Stimulated activated CD8-positive, alpha-beta memory T cell treated with anti-CD3 and anti-CD28 coated beads, Interleukin-7, amount 100 ng/mL, for 24 hours (primary cell): ENCODE measurements at places on chromosomes 3 and 15.
A peak's percentile ranks its signal among the peaks of the same experiment; 100 is the strongest.

DNA sequence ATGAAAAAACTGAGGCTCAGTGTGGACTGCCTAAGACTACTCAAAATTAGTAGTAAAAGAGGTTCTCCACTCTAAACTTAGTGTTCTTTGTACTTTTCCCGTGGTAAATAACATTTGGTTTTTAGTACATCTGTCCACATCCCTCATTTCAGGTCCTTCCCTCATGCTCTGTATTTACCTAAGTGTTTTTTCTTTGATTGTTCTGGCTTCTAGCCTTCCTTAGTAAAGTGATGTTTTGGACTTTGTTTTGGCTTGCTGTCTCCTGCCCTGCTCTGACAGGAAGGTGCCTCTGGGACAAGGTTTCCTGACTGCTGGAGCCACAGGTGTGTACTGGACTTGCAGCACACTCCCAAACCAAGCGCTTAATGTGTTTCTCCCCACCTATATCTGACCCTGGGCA lies 29.9 kb upstream of the ALDH1A2 start:
- no peak for DNase-seq

- DNase-seq: no peak
Measured at GRCh38 chr15:48337607-48338006, 6.4 kb downstream of the DUT start.

GRCh38 chr3:6518709-6519345 lies 342.1 kb upstream of the GRM7 start:
- DNase-seq: no peak

DNA sequence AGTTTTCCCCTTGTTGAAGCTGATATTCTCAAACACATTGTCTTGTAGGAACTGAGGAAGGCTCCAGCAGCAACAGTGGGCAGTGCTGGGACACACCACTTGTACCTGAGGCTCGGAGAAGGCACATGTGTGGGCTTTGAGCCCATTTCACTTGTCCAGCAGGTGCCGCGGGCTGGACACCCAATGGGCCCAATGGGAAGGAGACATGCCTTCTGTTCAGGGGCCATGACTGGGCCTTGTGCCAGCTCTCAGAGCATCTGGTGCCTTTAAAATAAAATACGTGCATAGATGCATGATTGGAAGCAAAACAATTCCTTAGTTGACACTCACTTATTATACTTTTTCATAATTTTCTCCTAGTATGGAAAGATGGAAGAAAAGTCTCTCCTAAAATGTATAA lies 334.2 kb downstream of the KLF13 start:
- no peak for DNase-seq

DNA sequence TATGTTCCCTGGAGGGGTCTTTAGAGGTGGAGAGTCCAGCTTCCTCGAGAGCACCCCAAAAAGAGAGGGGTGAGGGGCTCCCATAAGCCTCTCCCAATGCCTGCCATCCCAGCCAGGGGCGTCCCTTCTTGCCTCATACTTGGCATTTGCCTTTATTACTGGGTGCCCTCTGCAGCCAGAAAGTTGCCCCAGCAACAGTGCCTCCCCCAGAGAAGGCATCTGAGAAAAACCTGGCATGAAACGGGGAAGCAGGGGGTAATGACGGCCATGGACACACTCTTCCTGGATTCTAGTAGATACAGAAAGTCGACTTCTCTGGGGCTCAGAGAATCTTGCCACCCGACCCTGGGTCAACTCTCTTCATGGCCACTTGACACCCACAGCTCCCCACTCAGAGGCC lies 90.1 kb downstream of the PCSK6 start:
- no peak for DNase-seq

DNA sequence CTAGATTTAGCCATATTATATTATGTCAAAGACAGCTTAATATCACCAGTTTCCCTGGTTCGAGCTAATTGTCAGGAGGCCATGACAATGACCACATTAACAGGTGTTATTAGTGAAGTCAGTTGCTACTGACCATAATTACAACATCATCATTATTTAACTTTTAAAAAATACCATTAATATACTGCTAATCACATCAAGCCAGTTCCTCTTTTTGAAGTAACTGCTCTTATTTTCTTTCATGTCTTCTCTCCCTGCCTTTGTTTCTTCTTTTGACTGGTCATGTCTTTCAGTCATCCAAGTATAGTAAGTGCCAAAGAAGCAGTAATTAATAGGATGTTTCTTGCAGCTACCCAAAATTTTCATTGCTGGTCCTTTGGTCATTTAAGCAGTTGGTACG lies 61.6 kb downstream of the CMSS1 start:
- DNase-seq: no peak

DNA sequence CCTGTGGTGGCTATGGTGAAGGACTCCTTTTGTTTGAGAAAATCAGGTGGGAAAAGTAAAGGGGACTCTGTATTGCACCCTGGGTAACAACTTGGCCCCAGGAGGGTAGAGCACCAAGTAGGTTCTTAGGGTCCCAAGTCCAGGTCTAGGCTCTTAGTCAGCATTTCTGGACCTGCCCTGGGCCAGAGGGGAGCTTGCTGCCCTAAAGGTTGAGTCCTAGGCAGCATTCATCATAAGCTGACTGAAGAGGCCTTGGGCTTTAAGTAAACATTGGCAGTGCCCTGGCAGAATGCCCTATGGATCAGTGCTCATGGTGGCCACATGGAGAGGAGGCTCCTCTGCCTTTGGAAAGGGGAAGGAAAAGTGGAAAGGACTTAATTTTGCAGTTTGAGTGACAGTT lies 268.5 kb upstream of the CTNNB1 start:
- no peak for DNase-seq

- no peak for DNase-seq
Measured at GRCh38 chr15:98960555-98961050, 47.0 kb downstream of the PGPEP1L start.

DNA sequence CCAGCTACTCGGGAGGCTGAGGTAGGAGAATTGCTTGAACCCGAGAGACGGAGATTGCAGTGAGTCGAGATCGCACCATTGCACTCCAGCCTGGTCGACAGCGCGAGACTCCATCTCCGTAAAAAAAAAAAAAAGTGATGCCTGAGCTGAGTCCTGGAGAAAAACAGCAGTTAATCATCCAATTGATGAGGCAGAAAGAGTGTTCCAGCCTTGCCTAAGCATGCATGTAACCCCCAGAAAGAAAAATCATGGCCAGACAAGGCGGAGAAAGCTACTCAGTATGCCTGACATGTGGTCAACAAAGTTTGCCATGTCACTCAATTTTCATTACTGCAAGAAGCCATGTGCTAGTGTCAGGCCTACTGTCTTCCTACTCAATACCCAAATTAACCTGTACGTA lies 593.1 kb upstream of the MDFIC2 start:
- no peak for DNase-seq

DNA sequence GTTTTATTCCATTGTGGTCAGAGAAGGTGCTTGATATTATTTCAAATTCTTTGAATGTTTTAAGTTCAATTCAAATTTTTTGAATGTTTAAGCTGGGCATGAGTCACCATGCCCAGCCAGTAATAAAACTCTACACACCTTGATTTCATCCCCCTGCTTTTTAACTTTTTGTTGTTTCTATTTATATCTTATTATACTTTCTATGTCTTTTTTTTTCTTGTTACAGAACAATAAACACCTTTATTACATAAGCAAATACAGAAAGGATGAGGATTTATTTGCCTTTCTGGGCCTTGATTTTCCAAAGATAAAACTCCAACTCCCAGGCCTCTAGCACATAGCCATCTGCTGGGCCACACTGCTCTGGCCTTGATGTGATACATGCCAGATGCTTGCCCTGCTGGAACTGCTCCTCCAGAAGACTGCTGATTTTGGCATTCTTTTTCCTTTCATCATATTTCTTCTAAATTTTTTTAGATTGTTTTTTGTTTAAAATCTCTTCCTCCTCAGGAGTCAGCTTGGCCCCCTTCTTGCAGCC lies 14.0 kb downstream of the DNAH12 start:
- no peak for DNase-seq

- DNase-seq: no peak
Measured at GRCh38 chr15:70867911-70868467, 14.0 kb upstream of the LARP6 start.

GRCh38 chr15:78000091-78000926 lies 77.2 kb downstream of the TBC1D2B start:
- peak; percentile 50 for DNase-seq

DNA sequence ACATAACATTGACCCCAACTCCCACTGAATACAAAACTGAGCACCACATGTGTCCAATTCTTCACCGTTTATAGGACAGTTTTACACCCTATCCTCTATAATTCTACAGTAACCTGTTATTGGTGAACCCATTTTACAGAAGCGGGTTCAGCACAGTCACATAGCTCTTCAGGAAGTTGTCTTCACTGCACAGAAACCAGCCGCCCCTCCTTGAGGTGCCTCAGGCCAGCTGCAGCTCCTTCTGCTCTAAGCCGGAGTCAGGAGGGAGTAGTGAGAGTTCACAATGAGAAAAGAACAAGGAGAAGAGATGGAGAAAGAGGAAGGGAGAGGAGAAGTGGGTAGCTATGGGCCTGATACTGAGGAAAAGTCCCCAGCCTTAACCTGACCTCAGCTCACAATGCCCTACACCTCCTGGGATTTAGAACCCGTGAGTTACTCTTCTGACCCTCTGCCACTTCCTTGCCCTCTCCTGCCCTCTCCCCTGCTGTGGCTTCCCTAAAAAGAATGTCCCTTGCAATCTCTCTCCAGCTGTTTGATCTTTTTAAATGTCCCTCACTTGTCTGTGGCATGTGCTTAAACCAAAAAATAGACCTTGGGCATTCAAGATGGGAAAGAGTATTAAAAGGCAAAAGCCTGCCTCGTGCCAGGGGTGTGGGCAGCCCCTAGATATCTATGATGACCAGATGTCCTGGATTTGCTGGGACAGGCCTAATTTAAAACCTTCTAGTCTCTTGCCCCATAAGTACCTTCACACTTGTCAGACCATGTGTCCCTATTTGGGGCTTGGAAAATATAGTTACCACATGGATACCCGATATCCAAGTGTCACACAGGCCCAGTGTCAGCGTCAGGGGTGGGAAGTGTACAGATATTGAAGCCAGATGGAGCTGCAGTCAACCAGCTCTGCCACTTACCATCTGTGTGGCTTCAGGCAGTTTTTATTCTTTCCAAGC lies 71.3 kb upstream of the HES1 start:
- DNase-seq: no peak

DNA sequence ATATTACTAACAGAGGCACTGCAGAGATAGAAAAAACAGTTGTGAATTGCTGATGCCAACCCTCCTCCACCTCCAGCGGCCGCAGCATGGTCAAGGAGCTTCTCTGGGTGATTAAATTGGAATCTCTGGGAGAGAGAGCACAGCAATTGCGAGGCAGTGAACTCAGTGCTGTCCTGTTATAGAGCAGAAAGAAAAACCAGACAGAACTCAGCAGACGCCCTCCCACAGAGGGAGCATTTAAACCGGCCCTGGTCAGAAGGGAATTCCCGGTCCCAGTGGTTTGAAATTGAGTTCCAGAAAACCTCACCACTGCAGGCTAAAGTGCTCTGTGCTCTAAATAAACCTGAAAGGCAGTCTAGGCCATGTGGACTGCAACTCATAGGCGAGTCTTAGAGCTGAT lies 175.4 kb downstream of the SQOR start:
- DNase-seq: no peak

DNA sequence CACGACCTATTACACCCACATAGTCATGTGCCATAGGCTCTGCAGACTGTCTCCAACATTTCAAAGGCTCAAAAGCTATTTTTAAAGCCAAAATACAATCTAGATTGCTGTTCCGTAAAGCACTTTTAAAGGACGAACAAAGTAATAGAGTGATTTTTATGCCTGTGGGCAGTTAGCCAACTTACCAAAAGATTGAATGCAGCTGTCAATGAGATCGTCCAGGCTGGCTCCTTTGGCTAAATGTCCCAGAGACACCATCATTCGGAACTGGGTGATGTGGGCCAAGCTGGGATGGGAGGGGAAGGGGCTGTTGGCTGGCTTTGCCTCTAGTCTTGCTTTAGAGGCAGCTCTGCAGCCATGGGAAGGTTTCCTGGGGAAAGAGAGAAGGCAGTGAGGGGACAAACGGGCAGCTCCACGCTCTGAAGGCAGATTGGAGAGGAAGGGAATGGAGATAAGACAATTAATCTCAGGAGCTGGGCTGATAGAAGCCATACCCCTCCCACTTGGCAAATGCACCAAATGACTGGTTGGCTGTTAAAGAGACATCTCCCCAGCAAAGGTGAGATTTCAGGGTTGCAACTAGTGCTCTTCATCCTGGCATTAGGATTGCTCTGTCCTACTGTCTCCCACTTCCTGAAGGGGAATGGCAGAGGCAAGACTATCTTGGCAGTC lies 4.8 kb downstream of the RASGRP1 start:
- no peak for DNase-seq

DNA sequence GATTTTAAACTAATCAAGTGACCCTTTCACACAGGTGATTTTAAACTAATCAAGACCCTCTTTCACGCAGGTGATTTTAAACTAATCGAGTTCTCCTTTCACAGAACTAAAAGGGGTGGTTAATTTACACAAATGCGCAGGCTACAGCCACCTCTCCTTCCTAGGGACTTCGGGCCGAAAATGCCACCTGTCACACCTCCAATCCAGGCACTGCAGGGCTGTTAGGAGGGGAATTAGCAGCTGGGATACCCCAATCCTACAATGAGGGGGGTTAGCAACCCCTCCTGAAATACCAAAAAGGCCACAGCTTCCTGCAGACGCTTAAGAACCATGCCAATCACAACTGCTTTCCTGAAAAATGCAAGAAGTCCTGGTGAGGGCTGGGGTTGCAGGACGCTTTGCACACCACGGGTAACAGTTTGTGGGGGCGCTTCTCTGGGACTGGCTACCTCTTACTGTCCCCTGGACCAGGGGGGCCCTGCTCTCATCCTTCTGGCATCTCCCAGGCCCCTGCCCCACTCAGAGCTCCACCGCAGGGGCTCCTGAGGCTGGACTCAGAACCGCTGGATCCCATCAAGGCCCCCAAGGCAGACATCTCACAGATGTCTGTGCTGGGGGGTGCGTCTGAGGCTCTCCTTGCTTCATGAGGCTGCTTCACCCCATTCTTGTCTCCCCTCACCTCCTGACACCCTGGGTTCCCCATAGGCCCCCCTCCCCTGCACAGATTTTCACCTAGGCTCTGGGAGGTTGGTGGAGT lies 145.9 kb downstream of the OR4M2 start:
- DNase-seq: no peak

DNA sequence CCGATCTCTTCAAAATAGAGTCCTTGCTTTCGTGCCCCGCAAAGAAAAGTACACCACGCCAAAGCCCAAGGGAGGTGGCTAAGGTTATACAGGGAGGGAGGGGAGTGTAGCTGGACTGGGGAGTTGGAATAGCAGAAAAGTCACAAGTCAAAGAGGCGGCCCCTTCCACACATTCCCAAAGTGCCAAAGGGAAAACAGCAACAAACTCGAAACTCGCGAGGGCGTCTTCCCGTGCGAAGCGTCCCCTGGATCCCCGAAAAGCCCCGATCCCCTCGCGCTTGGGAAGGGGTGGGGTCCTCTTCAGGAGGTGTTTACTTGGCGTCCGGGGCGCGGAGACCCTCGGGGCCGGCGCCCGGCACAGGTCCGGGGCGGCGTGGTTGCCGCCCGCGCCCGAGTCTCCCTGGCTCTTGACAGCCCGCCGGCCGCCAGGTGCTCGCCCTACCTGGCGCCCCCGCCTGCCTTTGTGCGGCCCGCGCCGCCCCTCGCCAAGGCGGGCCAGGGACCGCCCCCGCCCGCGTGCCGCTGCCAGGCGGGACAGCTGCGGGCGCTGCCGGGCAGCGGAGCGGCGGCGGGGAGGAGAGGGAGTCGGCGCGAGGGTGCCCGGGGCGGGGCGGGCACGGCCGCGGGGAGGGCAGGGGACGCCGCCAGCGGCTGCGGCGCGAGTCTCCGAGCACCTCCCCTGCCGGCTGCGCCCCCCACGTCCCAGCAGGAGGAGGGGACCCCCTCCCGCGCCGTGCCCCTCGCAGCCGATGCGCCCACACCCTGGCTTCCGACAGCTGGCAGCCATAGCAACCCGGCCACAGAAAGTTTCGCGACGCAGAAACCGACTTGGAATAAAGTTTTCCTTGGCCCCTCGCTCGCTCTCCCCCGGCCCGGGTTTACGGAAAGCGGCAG lies 966 bp downstream of the MYO1E start:
- DNase-seq: no peak
